ENCODE measurements at places on chromosomes 5 and 9. TPM values are rescaled to one million over a fixed set of nuclear protein-coding genes. Genes with fewer than 3 reads are reported as not detected.

ZNF454 gene
- total RNA-seq: 1.9 TPM

TAF1L gene
- total RNA-seq: under 0.01 TPM

PCDH1 gene
- total RNA-seq: 6.3 TPM

TLX3 gene
- total RNA-seq: not detected

CORO2A gene
- total RNA-seq: 0.73 TPM

HTR1A gene
- total RNA-seq: not detected

HAVCR2 gene
- 0.33 TPM for total RNA-seq

SPINK6 gene
- total RNA-seq: not detected

SUSD3 gene
- total RNA-seq: not detected

ENTPD8 gene
- not detected for total RNA-seq

KIF4B gene
- under 0.01 TPM for total RNA-seq

FAT2 gene
- total RNA-seq: 0.07 TPM

PTPN3 gene
- total RNA-seq: 7.2 TPM

GPR107 gene
- 43.2 TPM for total RNA-seq

CDK5RAP2 gene
- total RNA-seq: 67.0 TPM

PCDHGA3 gene
- total RNA-seq: 0.79 TPM

SMIM27 gene
- total RNA-seq: 2.9 TPM

C5orf58 gene
- total RNA-seq: not detected

OCLN gene
- 1.1 TPM for total RNA-seq

Data from smooth muscle cell of the pulmonary artery (primary cell).